NCI-H1436 treated with DMSO at 0.1 percent for 48 hours (cell line): ENCODE measurements at places on chromosomes 2 and 18.

GRCh38 chr2:120298173-120298835 is 45.7 kb downstream of the RALB start:
- no peak for DNase-seq

GRCh38 chr2:43106559-43107527 is 119.6 kb downstream of the ZFP36L2 start:
- no peak for DNase-seq

DNA sequence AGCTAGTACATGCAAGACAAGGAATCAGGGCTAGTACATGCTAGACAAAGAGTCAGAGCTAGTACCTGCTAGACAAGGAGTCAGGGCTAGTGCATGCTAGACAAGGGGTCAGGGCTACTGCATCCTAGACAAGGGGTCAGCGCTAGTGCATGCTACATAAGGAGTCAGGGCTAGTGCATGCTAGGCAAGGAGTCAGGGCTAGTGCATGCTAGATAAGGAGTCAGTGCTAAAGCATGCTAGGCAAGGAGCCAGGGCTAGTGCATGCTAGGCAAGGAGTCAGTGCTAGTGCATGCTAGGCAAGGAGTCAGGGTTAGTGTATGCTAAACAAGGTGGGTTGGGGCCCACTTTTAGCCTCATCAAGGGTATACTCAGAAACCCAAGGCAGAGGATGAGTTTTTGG is 90.1 kb upstream of the FAM136A start:
- DNase-seq, result no peak

- DNase-seq, result no peak
Observed at GRCh38 chr2:167190053-167190452, 301.8 kb downstream of the XIRP2 start.

DNA sequence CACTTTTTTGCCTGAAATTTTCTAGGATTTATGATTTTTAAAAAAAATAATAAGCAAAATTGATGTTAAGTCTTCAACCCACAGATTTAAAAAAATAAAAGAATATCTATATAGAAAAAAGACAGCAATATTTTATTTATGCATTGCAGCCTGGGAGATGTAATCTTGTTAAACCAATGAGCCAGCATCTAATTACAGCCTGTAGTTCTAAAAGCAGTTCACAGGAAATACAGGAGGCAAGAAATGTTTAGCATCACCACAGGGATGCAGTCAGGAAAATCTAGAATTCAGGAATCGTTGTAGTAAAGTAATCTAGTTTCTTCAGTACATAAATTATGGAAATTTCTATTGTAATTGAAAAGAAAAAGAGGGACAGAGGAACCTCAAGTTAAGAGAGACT is 17.2 kb downstream of the UGGT1 start:
- no peak for DNase-seq

- DNase-seq, result no peak
Observed at GRCh38 chr18:44786688-44787087, 106.0 kb downstream of the SETBP1 start.

DNA sequence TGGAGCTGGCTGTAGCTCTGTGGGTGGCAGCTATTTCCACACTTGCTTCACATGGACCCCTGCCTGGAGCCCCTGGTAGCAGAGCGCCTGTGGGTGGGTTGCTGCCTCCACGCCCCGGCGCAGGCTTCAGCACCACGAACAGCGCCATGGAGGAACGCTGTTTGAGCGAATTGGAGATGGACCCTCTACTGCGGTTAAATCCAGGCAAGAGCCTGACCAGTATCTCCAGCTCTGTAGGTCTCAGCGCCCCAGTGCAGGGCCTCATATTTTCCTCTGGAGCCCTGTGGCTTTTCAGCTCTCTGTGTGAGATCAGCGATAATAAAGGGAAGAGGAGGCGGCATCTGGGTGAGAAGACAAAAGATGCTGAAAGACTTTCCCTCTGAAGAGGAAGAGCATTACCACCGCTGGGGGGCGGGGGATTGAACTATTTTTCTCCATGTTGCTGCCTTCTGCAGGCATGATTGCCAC is 12.0 kb downstream of the ONECUT2 start:
- DNase-seq, result no peak

DNA sequence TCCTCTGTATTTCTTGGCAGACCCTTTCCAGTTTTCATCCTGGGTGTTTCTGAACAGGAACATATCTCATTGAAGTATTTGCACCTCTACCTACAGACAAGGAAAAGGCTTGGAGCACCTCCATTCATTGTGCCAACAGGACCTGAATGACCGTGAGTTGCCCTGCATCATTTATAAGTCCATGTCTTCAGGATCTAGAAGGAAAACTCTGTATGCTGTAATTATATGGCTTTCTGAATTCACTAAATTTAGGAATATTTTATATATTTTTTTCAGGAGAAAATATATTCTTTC is 402.3 kb upstream of the SLC14A2 start:
- no peak for DNase-seq

- DNase-seq, result no peak
Observed at GRCh38 chr18:12397254-12397653, 10.5 kb upstream of the PRELID3A start.

- DNase-seq, result peak; percentile 15
Observed at GRCh38 chr2:181841079-181841478, 50.5 kb upstream of the ITPRID2 start.

DNA sequence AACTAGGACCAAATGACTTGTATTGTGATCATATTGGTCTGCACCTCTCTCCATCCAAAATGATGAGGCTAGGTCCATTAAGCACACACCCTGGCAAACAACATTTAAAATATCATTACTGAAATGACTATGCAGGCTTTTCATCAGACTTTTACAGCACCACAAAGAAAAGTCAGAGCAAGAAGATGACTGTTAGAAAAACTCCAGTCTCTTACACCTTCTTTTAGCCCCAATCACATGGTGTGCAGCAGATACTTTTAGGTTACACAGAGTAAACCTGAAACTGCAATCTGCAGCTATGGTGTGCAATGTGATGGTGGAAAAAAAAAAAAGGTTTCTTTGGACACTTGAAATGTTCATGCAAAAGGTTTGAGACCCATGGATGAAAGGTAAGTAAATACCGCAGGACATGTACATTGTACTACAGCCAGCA is 5.4 kb upstream of the POLI start:
- no peak for DNase-seq

DNA sequence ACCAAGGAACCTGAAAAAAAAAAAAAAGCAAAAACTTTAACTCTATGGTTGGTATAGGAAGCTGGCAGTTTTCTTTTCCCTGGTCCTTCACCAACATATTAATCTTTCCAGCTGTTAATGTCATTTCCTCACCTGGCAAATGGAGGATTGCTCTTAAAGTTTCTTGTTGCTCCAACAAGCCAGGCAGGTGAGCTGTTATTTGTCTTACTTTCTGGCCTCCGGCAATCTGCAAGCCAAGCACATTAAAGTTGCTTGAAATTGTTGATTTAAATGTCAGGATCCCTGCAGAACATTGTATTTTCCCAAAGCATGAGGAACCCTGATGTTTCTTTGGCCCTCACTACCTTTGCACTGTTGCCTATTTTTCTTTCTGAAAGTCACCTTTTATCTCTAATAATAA is 664.9 kb downstream of the METTL4 start:
- no peak for DNase-seq

DNA sequence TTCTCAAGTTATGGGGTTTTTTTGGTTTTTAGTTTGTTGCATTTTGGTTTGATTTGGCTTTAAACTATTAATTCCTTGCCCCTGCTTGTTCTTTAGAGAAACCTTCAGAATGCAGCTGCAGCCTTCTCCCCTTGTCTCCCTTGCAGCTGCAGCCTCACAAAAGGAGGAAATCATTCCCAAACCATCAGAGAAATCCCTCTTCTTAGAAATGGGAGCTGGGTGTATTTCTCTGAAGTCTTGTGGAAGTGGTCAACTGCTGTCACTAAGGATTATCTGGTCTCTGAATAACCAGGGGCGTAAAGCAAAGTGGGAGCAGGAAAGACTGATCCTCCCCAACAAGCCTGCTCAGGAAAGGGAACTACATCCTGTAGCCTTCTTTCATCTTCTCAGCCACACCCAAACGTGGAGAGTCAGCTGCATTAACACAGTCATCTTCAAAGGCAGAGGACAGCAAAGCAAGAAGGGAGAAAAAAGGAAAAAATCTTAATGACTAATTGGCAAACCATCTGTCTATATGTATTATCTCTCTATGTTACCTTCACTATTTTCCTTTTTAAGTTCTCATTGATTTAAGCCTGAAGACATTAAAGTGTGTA is 1834.1 kb upstream of the PIK3C3 start:
- no peak for DNase-seq

- no peak for DNase-seq
Observed at GRCh38 chr2:180990794-180991193, 10.4 kb downstream of the UBE2E3 start.

DNA sequence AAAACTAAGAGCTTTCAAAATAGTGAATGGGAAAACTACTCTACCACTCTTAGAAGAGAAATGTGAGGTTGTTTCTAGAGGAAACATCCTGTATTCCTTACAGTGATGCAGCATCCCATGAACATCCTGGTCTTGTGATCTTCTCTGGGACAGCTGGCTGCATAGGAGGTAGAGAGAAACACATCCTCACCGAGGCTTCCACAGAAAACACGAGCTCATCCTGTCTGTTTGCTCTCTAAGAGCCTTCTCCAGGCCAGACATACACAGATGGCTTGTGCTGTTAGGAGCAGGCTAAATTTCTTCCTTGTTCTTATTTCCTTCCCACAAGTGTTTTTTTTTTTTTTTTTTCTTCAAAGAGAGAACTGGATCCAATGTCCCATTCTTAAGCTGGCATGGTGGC is 14.7 kb upstream of the FZD7 start:
- DNase-seq, result no peak

DNA sequence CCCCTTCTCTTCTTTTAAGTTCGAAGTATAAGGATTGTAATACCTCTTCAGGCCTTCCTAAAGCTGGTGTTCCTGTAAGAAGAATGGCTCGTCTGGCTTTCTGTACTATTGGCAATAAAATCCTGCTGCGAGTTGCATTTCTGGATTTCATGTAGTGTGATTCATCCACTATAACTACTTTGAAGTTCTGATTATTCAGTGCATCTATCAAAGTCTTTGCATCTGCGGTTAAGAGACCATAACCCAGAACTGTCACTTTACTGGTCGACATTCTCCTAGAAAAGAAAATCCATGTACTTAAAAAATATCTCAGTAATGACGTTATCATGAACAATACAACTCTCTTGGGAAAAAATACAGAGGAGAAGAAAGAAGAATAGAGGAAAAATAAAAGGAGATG is 181.1 kb downstream of the ZRANB3 start:
- no peak for DNase-seq

- DNase-seq, result no peak
Observed at GRCh38 chr2:10487081-10487740, 39.1 kb upstream of the ODC1 start.

- DNase-seq, result no peak
Observed at GRCh38 chr2:50748671-50749070, 283.3 kb downstream of the NRXN1 start.

- no peak for DNase-seq
Observed at GRCh38 chr18:63550068-63550467, 7.9 kb downstream of the SERPINB12 start.

DNA sequence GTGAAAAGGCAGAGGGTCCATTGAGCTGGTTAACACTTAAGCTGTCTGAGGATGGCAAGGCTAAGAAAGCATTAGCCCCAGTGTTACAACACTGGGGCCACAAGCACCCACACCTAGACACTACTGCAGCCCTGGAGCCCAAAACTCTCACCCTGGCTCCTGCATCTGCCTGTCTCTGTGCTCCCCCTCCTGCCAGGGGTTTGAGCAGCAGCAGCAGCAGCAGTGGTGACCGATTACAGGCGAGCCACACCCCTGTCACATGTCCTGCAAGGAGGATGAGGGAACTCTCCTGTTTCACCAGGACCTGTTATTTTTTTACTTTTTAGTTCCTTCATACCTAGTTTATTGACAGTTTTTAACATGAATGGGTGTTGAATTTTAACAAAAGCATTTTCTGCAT is 326.7 kb upstream of the MAP2 start:
- DNase-seq, result no peak
